ENCODE measurements at places on chromosomes 16 and 17.

- DNase-seq: no peak
These were observed 135.5 kb upstream of the MYOCD start for GRCh38 chr17:12530161-12530560.

DNA sequence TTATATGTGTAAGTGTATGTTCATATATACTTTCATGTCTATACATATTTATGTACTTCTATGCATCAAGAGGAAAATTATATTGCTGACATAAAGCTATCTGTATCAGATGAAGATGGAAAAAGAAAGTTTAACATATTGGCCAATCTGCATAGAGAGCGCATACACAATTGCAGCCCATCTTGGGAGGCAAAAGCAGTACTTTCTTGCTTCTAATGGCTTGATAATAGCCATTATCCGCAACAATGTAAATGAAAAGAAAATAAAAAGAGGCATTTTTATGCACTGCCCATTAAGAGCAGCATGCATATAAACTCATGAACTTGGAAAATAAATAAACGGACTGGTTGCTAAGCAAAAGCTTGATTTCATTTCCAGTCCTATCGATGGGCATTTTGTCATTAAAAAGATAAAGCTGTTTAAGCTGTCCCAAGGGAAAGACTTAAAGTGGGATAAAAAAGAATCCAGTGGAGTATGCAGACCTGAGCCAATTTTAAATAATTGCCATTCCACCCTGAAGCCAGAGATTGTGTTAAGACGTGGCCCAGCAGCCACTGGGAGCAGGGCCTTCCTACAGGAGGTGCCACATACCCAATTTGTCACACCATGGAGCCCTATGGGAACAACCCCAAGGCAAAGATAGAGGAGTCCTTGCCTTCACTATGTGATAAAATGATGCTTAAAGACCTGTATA is 183.6 kb upstream of the CDH11 start:
- no peak for DNase-seq

DNA sequence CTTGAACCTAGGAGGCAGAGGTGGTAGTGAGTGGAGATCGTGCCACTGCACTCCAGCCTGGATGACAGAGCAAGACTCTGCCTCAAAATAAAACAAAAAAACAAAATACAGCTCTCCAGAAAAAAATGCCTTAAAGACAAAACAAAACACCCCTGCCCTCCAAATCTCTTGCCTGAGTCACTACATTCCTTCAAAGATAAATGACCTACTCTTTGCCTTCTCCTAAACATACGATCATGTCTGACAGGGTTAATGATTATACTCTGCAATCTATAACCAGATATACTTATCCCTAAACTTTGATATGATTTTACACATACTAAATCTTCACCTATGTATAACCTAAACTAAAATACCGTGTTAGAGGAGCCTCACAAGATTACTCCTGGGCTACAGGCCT is 1.4 kb upstream of the SETD6 start:
- no peak for DNase-seq

GRCh38 chr17:34090593-34090992 is 164.5 kb upstream of the CCL2 start:
- no peak for DNase-seq

- no peak for DNase-seq
These were observed 1.4 kb downstream of the THUMPD1 start for GRCh38 chr16:20740007-20740883.

DNA sequence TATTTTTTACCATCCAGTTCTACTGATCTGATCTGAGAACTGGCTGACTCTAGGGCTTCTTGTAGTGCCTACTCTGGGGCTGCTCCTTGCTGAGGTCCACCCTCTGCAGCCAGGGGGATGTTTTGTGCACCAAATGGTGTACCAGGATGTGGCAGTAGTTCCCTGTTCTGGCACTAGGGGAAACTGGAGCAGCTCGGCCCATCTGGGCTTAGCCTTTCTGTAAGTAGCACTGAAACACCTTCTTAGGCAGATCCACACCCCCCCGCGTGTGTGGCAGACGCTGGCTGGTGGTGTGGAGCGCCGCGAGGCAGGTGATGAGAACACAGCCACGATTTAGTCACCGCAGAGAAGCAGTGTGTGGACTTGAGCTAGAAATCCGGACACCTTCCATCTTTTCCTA is 17.0 kb downstream of the DUSP14 start:
- DNase-seq: no peak

DNA sequence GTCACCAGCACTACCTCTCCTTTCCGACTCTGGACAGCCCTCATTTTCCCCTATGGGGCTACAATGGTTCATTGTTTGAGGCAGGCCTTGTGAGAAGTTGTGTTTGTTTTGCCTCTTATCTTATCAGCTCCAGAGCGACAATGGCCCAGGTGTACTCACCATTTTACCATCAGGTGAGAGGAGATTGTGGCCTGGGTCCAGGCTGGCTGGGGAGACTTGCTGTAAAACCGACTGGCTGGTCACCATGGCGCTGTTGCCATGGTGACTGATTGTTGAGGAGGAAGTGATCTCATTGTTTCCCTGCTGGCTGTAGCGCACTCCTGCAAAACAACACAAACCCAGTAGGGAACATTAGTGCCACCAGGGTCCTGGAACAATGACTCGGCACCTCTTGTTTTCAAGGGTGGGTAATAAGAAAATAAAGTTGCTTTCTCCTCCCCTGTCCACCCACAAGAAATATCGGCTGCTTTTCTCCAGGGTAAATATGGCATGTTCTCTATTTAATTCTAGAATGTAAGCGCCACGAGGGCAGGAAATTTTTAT is 34.4 kb downstream of the HNF1B start:
- DNase-seq: no peak
